ENCODE measurements at places on chromosomes 5 and 9. TPM values are rescaled to one million over a fixed set of nuclear protein-coding genes. Genes with fewer than 3 reads are reported as not detected.

LCN9 gene
- not detected for polyA plus RNA-seq

PCDHA7 gene
- polyA plus RNA-seq = 0.02 TPM

PLAC8L1 gene
- not detected for polyA plus RNA-seq

ECM2 gene
- 0.99 TPM for polyA plus RNA-seq

FOXD4L6 gene
- polyA plus RNA-seq = 0.03 TPM

CDH18 gene
- polyA plus RNA-seq = 0.63 TPM

PCDHA9 gene
- 0.01 TPM for polyA plus RNA-seq

DNA sequence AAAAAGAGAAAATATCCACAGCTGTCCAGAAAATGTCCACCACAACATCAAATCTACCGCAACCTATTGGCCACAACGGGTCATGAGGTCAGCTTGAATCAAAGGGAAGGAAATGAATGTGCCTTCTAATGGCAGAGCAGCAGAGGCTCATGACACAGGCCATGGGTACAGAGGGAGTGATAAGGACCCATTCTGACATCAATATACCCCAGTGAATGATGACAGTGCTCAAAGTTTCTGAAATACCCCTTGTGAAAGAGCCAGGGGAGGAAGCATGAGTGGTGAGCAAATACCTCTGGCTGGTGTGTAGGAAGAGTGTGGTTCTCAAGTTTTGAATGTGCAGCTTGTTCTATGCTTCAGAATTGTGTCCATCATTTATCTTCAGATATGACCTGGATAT lies 348.2 kb downstream of the IRX1 start:
- DNase-seq = no peak

DNA sequence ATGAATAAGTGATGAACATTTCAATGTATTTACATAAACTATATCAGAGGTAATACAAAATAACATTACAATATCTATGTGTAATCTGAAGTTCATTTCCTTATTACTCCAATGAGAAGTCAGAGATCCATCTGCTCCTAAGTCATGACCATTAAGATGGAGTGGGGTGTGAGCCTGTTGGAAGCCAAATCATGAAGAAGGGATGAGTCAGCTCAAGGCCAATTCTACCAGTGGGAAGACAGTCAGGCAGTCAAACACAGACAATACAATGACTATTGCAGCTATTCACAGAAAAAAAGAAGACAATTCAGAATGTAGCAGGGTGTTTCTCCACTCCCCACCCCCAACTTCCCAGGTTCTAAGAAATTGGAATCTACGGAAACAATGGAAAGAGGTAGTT lies 155.0 kb downstream of the NFIB start:
- DNase-seq = peak; percentile 38

DNA sequence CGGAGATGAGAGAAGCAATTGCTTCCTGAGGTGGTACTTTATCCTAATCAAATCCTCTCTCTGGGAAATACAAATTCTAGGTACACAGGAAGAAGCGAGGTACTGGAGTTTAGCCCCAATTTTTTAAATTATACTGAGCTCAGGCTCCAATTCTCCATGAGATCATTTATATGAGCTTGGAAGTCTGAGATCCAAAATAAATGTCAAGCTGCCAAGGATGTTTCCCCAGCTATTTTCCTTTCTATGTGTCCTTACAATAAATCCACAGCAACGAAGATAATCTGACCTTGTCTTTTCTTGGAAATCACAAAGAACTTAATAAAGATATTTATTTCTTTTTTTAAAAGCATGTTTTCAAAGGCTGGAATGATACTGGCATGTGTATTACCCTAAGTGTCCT lies 597.3 kb downstream of the GABRG2 start:
- no peak for DNase-seq

DNA sequence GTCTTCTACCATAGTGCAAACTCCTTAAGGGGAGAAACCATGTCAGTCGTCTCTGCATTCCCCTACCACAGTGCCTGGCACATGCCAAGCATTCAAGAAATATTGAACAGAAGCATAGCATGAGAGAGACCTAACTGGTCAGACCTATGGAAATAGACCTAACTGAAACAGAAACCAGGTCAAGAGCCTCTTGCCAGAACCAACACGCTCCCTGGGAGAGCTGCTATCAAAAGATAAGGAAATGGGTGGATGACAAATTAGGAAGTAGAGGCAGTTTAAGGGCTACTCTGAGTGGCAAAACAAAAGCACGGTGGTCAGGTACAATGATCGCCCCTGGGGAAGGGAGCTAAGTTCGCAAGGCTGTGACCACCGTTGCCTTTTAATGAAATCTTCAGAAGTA lies 66.0 kb upstream of the SMIM15 start:
- DNase-seq = no peak

GRCh38 chr5:51273021-51273420 lies 110.2 kb upstream of the ISL1 start:
- DNase-seq = no peak

DNA sequence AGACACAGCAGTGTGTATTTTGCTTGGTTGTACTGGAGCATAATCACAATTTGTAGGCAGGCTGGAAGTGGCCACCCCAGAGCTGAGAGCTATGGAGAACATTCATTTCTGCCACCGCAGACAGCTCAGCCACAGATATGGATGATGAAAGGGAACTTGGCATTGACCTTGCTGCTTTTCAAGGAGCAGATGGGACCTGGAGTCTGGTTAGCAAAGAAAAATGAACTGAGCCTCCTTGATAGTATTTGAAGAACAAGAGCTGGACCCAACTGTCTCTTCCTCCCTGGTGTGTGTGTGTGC lies 395.2 kb upstream of the ZNF462 start:
- DNase-seq = no peak

DNA sequence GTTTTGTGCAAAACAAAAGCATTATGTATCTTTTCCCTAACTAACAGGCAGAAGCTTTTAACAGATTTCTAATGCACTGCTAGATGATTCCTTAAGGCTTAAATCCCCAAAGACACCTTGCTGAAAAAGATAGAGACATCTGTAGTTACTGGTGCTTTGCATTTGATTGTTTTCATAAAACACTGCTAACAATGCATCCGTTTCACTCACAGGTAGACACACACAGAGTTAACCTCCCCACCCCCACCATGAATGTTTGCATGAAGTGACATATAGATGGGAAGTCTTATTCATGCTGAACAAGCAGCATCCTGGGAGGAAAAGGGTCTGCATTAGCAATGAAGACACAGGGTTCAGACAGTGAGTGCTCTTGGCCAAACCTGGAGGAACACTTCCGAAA lies 100.9 kb downstream of the ASTN2 start:
- no peak for DNase-seq

DNA sequence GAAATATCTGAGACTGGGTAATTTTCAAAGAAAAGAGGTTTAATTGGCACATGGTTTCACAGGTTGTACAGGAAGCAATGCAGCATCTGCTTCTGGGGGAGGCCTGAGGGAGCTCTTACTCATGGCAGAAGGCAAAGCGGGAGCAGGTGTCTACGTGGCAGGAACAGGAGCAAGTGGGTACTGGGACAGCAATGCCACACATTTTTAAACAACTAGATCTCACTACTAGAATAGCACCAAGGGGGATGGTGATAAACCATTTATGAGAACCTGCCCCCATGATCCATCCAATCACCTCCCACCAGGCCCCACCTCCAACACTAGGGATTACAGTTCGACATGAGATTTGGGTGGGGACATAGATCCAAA lies 47.6 kb upstream of the HOMER1 start:
- DNase-seq = no peak

GRCh38 chr5:73764996-73765395 lies 139.0 kb downstream of the ARHGEF28 start:
- no peak for DNase-seq

DNA sequence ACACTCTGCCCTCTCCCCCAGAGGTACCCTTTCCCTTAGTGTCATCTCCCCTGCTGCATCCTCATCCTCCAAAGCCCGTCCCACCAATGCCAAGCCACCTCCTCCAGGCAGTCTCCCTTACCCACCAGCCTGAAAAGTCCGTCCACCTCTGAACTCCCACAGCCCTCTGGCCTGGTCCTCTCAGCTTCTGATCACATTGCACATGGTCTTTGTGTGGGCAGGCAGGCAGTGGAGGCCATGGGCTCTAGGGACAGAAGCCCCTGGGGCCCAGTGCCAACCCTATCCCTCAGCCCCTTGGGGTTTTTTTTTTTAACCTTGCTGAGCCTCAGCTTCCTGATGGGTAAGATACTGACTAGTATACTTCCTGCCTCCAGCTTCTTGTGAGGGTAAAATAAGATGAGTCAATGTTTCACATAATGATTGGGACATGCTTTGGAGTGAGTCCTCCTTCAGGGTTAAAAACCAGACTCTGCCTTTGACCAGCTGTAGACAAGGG lies 19.4 kb downstream of the CSF1R start:
- no peak for DNase-seq

DNA sequence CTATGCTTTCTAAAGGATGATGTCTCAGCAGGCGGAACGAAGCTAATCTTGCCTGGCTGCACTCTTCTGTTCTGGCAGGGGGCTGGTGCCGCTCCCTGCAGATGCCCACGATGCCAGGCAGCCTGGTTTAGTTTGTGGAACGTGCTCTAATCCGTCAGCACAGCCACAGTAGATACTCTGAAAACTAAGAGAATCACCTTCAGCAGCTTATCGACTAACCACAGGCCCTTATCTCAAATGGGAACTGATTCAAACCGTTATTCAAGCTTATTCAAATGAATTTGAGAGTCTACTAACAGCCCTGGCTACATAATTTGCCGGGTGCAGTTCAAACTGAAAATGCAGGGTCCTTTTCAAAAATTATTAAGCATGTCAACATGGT lies 246.6 kb upstream of the ANKRD55 start:
- no peak for DNase-seq

All from keratinocyte (primary cell).